ENCODE measurements at places on chromosomes 2 and 18.

DNA sequence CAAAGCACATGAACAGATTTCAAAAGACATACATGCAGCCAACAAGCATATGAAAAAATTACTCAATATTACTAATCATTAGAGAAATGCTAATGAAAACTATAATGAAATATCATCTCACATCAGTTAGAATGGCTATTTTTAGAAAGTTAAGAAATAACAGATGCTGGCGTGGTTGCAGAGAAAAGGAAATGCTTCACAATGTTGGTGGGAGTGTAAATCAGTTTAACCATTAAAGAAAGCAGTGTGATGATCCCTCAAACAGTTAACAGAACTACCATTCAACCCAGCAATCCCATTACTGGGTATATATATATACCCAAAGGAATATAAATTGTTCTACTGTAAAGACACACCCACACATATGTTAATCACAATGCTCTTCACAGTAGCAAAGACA lies 117.7 kb upstream of the SETBP1 start:
- DNase-seq = no peak

DNA sequence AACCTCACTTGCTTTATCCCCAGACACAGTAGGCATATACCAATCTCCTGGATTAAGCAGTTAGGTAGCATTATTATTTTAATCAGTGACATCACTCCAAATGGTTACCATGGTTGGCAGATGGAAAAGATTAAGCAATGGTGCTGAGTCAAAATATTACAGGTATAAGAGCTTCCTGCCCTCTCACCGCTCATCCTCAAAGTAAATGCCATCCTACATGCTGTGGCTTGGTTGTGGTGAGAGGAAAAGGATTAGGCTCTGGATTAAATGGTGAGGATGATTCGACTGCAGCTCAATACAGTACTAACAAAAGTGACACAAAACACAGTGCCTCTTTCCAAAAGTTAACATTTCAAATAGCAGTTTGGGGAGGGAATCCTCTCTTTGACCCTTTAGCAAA lies 108.9 kb upstream of the ACAA2 start:
- DNase-seq = no peak

DNA sequence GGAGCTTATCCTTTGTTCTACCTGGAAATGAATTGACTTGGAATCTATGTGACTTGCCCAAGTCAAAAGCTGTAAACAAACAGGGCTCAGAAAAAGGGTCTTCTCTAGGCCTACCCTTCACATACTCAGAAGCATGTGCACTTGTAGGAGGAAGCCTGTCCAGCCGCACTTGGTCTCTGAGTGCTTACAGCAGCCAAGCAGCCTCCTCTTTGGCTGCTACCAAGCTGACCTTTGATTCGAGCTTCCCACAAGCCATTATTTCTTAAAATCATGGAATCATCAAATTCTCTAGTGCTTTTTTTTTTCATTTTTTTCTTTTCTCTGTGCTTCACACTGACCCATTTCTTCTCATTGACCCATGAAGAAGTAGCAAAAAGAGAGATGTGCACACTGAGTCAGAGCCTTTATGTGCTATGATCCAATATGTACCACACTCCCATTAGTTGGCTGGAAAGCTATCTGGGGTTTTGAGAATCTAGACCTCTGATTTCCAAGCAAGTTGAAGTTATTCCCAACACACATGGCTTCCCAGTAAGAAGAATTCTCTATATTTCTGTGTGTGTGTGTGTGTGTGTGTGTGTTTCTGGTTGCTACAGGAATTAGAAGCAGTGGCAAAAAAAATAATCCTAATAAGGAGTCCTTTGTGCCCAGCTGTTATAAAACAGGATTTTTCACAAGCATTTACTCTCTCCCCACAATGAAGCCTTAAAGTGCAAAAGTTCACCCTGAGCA lies 550.3 kb upstream of the TNP1 start:
- DNase-seq = no peak

GRCh38 chr18:42053188-42053781 lies 98.3 kb downstream of the PIK3C3 start:
- DNase-seq = peak; percentile 73

DNA sequence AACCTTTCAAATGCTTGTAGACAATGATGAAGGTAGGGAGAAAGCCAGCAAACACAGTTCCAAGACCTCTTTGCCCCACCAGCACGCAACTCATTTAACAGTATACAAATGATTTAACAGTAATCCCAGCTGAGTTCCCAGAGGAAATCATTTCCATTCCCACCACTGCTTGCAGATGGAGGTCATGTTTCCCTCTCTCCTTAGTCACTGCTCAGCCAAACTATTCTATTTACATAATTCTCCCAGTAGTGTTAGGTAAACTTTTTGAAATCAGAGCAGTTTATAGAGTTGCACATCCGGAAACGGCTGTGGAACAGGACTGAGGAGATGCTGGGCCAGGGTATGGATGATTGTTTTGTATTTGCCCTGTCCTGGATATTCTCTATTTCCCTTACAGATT lies 328.5 kb downstream of the FIGN start:
- no peak for DNase-seq

GRCh38 chr2:78020491-78020890 lies 498.3 kb upstream of the LRRTM4 start:
- no peak for DNase-seq

GRCh38 chr18:48795696-48796095 lies 155.1 kb downstream of the SMAD7 start:
- DNase-seq = no peak

DNA sequence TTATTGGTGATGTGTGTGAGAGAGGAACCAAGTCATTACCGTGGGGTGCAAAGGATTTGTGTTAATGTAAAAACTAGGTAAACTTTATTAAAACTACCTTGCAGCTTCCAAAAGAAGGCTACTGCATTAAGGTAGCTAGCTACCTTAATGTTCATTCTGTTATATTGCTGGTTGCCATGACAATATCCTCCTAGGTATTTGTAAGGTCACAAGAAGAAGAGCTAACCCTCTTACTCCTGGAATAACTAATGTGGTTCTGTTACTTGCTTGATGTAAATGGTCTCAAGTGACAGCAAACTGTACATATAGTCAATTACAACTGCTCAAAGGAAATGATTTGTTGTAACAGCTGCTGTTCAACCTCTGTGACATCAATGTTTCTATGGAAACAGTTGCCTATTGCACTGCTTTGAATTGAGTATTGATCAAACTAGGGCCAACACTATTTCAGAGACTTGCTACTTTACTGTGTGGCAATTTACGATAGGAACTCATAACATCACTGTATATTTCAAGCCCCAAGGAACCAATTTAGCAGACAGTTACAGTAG lies 319.8 kb upstream of the HNRNPA3 start:
- DNase-seq = no peak

DNA sequence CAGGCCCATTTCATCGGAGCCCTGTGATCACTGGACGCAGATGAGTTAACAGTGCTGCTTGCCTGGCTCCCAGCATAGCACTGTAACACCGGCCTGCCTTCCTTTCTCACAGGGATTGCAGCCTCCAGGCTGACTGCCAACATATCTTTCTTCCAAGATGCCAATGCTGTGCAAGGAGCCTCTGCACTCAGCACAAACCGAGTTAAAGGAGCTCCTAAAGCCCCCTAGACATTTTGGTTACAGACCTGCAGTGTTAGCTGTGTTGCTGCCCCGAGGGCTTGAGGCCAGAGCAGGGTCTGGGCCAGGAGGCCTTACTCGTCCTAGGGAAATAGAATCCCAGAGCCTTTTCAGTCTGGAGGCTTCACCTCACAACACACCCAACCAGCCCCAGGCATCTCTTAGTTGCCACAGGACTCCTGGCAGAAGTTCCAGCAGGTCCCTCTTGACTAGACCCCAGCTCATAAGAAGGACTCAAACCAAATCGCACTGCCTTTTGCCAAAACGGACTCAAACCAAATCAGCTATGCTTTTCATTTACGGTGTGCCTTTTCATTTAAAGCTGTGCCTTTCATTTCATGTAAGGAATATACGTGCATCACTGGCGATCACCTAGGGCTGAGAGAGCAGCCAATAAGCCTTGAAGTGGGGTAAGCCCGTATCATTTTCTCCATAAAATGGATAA lies 58.4 kb upstream of the EML4 start:
- DNase-seq = no peak

DNA sequence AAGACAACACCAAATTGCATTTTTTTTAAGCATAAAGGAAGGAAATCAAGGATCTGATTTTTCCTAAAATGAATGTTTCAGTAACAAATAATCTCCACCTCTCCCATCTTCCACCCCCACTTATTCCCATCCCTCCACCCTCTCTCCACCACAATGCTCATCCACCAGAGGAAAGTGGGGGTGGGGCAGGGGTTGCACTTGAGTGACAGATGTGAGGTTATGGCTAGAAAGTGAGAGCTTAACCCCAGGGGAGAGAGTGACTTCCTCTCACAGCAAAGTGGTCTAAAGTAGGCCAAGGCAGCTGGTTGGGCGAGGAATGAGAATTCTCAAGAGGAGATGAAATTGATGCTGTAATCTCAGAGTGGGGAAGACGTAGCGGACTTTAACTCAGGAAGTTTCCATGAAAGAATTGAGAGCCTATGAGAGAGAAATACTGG lies 104.7 kb downstream of the HNRNPLL start:
- no peak for DNase-seq

DNA sequence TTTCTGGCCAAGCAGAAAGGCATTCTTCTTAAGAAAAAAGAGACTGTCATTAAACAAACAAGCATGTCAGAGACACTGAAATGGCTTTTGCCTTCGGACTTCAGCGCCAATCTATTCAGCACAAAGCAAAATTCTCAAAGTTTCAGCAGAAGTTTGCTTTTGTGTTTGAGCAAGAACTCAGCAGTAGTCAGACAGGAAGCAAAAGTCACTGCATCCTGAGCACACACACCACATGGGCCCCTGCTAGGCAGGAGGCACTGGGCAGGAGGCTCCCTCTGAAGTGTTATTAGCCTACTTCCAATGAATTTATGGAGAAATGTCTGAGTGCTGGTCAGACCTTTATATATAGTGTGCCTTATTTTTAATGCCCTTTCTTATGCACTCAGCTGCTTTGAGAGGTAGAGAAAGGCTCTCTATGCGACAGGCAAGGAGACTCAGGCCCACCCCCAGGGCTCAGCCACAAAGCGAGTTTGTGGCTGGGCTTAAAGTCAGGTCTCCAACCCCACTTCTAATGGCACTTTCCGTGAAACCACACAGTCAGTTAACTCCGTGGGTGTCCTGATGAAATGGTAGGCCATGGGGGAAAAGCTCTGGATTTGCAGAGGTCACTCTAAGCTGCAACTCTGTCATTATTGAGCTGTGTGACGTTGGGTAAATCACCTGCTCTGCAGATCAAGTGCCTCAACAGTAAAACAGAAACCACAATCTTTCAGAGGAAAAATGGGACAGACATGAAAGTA lies 161.0 kb upstream of the TMEM200C start:
- peak; percentile 13 for DNase-seq

DNA sequence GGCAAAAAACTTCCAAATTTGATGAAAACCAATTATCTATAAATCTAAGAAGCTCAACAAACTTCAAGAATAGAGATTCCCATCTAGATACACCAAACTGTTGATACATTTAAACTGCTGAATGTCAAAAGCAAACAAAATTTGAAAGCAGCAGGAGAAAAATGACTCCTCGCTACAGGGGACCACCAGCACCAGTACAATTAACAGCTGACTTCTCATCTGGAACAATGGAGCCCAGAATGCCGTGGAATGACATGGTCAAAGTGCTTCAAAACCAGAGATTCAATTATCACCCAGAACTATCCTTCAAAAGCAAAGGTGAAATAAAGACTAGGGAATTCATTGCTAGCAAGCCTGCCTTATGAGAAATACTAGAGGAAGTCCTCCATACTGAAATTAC lies 11.6 kb downstream of the SRSF7 start:
- DNase-seq = no peak

GRCh38 chr2:144514616-144515091 lies 5.3 kb downstream of the ZEB2 start:
- DNase-seq = no peak

GRCh38 chr2:237213315-237214022 lies 127.8 kb downstream of the COPS8 start:
- DNase-seq = no peak

GRCh38 chr2:10552220-10552870 lies 104.2 kb upstream of the ODC1 start:
- DNase-seq = no peak

- DNase-seq = no peak
These were observed 123.8 kb downstream of the CELF4 start for GRCh38 chr18:37441821-37442220.

DNA sequence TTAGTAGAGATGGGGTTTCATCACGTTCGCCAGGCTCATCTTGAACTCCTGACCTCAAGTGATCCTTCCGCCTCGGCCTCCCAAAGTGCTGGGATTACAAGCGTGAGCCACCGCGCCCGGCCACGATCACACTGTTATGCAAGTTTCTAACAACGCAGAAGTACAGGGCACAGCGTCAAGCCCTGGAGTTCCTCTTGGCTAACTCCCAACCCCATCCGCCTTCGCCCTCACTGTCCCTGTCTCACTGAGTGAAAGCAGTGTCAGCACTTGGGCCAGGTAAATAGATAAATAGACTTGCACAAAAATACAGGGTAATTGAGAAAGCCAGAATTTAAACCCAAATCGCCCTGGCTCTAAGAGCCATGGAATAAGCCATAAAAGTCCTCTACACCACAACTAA lies 111.7 kb downstream of the ACVR1 start:
- no peak for DNase-seq

GRCh38 chr2:27741673-27742072 lies 29.8 kb upstream of the MRPL33 start:
- DNase-seq = no peak

- DNase-seq = peak; percentile 63
These were observed 63.4 kb downstream of the MREG start for GRCh38 chr2:215949991-215950404.

DNA sequence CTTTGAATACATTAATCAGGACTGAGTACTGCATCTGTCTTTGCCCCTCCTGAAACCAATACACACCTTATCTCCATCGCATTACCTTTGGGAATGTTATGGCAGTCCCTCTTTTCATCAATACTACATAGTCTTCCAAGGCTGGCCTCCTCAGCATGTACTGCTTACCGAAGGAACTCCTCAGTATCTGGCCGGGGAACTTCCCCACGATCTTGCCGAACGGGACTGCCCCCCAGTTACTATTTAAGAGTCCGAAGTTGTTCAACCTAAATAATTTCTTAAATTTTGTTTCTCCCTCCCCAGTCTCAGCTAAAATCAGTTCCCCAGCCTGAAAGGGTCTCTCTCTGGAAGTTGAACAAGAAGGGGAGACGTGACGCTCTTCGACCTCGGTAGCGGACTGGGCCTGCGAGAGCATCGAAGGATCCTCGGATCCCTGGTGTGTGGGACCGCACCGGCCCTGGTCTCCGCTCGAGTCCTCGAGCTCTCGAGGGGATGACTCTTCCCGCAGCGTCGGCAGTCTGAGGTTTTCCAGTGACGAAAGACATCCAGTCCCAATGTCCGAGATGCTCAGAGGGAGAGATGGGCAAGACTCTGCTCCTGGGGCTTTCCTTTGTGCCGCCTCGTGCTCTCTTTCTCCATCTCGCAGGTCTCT lies 489 bp downstream of the TRMT61B start:
- DNase-seq = no peak
